ENCODE measurements at places on chromosomes 2 and 18.

DNA sequence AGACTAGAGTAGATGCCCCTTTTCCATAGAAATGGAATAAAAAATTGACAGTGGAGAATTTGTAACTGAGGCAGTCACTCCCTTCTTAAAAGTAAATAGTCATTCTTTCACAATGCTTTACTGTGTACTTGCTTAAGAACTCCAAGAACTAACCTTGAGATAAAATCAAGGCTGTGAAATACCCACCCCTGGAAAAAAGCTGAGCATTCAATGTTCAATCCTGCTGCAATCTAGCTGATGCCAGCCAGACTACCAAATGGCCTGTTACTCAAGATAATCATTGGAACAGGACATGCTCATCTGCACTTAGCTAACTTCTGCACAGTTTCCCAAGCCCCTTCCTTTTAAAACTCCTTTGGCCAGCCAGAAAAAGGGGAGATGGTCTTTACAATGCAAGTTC is 367.4 kb upstream of the GULP1 start:
- DNase-seq: no peak

GRCh38 chr2:177314194-177314593 is 49.7 kb upstream of the NFE2L2 start:
- no peak for DNase-seq

GRCh38 chr2:182521453-182522404 is 94.9 kb upstream of the PDE1A start:
- DNase-seq: no peak

- no peak for DNase-seq
Observed at GRCh38 chr2:191321861-191322662, 76.9 kb downstream of the MYO1B start.

DNA sequence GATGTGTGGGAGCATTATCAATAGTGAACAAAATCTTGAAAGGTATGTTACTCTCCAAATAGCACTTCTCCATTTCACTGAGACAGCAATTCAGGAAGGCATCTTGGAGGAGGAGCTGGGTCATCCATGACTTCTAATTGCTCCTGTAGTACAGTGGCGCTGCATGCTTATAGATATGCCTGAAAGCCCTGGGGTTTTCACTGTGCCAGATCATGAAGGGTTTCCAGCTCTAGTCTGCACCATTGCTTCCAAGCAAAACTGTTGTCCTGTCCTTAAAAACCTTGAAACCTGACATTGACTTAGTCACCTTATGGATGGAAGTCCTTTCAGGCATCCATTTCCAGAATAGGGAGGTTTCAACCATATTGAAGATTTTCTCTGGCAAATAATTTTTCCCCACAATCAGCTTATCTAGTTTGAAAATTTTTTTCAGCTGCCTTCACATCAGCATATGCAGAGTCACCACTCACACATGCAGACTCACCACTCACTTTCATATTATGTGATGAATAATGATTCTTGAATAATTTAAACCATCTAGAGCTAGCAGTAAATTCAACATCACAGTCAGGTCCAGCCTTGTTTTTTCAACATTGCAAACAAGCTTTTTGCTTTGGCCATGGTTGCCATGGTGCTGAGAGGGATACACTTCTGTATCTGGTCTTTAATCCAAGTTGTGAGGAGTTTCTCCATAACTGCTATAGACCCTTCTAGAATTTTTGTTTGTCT is 297.1 kb downstream of the CLIP4 start:
- no peak for DNase-seq

- no peak for DNase-seq
Observed at GRCh38 chr18:35164133-35164532, 76.7 kb upstream of the ZNF397 start.

DNA sequence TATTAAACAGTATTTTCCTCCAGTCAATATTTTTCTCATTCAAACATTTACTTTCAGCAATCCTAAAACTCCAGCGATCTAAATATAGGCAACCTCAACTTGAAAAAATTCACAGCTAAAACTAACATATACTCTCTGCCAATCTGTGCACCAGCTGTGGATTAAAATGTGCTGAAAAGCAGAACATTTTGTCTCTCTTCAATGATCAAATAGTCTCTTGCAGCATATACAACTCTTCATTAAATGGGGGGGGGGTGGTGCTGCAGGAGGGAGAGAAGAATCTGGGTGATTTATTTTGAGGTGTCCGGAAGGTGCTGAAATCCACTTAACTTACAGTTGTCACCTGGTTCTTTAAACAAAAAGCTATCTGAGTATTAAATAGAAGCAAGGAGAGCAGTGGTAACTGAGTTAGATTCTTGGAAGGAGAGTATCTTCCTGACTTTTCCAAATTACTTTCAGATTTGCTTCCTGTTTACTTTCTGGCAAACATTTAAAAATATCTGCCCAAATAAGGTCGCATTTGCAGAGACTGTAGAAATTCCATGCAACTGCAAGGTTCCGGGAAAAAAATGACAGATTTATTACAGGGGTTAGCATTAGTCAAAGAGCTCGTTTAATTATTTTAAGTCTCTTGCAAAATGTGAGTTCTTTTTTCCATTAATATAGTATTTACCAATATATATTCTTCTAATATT is 904.7 kb upstream of the ACVR2A start:
- no peak for DNase-seq

DNA sequence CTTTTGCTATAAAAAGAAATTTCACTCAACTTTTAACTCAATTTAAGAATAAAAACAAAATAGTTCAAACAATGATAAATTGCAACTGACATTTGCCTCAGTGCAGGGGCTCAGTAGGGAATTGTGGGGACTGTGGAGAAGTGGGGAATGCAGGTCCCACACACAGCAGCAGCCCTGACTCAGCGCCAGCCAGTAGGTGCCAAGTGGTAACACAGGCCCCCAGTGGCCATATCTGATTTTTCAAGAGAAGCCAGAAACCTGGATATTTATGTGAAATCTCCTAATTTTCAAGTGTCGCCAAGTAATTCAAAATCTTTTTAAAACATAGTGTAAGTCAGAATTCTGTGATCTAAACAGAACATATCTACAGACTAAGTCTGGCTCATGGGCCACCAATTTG is 186.3 kb downstream of the EN1 start:
- DNase-seq: no peak

- DNase-seq: no peak
Observed at GRCh38 chr2:69202327-69202726, 184.7 kb downstream of the GFPT1 start.

GRCh38 chr2:129205766-129206165 is 773.7 kb upstream of the RAB6C start:
- no peak for DNase-seq

DNA sequence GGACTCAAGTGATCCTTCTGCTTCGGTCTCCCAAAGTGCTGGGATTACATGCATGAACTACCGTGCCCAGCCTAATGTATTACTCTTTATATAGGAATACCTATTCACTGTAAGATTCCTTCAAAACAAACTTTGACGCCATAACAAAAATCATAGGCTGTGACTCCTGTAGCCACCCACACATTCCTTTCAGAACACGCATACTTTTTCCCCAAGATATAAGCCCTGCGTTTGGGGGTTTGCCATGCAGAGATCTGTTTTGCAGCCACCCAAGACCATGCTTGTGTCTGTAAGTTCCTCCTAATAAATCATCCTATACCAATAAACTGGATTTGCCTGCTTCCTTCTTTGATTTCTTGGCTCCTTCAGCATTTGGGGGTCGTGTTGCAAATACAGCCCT is 46.0 kb upstream of the STON1 start:
- DNase-seq: no peak

GRCh38 chr18:6449213-6449612 is 34.5 kb upstream of the L3MBTL4 start:
- no peak for DNase-seq

DNA sequence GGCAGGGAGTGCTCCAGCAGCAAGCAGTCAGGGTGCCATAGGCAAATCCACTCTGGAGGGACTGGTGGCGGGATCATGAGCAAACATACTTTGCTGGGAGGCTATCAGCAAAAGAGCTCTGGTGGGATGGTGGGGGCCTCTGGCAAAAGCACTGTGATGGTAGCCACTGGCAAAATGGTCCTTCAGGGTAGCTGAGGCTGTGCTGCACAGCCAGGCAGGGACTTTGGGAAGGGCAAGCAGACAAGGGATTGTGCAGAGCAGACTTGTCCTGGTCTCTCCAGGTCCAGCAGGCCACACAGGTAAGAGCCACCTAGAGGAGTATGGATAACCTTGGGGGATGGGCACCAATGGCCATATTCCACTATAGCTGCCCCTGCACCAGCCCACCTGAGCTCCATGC is 129.4 kb upstream of the OTOS start:
- no peak for DNase-seq

GRCh38 chr2:189681903-189682302 is 7.4 kb downstream of the ANKAR start:
- no peak for DNase-seq

DNA sequence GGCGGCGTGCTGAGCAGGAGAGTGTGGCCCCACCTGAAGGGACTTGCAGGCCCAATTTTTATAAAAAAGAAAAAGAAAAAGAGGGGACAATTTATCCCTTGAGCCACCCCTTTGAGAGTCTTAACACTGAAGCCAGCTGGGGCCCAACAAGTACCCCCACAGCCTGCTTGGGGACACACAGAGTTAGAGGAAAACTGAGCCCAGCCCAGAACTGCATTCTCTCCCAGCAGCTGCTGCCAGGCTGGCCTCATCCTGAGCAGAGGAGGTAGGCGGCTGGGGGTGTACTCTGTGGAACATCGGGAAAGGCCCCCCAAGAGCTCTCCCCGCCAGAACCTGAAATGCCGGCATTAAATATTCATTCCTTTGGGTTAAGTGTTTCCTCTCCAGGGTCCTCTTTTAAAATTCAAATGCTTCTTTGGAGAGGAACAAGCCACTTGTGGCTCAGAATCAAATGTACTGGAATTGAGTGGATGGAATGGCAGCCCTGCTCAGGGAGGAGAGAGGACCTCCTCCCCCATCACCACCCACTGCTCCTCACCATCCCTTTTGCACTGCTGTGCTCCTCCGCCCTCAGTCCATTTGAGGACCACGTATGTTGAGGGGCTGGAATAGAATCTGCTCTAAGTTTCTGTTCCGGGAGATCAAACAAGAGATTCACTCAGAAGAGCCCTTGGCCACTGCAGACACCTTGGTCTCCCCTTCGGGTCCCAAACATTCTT is 45.6 kb downstream of the C1QL2 start:
- DNase-seq: no peak

GRCh38 chr2:216804357-216805350 is 55.2 kb downstream of the TNP1 start:
- no peak for DNase-seq

DNA sequence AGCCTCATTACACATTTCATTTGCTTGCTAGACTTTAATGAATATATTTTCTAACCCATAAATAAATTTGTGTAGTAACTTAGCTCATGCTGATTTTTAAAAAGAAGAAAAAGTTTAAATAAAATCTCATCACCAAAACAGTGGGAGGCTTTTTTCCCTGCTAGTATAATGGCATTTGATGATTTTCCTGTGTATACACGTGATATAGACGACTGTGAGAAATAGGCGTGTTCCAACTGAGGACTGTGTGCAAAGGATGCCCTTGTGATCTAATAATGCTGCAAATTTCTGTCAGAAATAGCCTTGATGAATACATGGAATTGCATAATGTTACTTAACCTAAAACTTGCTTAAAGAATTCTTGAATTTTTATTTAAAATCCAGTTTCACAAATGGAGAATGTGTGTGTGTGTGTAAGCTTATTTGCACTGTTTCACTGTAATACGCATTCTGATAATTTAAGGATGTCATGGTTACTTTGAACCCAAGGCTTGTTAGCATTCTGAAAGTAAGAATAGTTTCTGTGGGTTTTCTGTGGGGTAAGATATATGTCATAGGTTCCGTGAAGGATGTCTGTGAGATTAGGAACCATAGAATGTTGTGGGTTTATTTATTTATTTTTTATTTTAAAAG is 178.0 kb downstream of the DLGAP1 start:
- DNase-seq: no peak

- no peak for DNase-seq
Observed at GRCh38 chr2:46967990-46968647, 52.5 kb upstream of the MCFD2 start.

GRCh38 chr18:59661891-59662701 is 35.1 kb downstream of the CCBE1 start:
- no peak for DNase-seq

GRCh38 chr2:239288951-239289511 is 111.8 kb downstream of the HDAC4 start:
- DNase-seq: no peak

DNA sequence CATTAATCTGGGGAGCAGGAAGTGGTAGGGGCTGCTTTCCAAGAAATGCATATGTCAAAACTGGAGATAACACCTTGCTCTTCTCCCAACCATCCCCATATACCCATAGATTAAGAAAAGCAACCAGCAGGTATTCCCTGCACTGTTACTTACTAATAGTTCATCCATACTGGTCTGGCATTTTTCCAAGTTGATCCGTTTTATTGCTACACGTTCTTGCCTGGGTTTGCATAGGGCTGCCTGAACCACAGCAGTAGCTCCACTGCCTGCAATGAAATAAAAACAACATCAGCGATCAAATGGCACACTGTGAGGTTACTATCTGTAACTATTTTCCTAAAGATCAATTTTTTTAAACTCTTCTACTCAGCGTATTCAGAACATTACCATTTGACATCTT is 65.6 kb downstream of the STK39 start:
- DNase-seq: no peak

DNA sequence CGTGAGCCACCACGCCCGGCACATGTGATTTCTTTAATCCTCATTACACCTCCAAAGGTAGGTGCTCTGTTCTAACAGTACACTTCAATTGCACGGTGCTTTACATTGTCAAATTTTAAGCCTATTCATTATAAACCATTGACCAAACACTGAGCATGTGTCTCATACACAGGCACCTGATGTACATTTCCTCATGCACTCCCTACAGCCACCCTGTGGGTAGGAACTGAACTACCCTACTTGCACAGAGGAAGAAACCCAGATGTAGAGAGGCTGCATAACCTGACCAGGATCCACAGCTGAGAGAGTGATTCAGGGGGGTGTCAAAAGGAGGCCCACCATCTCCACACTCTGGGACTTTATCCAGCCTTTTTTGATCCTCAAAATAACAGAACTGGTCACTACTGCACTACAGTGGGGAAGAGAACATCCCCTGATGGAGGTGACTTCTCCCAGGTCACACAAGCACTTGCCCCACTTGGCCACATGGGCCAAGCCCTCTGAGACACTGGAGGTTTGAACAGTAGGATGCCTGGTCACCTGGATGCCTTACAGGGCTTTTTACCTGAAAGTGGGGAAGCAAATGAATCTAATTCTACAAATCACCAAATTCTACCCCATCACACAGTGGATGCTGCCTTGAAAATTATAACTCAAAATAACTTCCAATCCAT is 6.9 kb upstream of the DPYSL5 start:
- no peak for DNase-seq

DNA sequence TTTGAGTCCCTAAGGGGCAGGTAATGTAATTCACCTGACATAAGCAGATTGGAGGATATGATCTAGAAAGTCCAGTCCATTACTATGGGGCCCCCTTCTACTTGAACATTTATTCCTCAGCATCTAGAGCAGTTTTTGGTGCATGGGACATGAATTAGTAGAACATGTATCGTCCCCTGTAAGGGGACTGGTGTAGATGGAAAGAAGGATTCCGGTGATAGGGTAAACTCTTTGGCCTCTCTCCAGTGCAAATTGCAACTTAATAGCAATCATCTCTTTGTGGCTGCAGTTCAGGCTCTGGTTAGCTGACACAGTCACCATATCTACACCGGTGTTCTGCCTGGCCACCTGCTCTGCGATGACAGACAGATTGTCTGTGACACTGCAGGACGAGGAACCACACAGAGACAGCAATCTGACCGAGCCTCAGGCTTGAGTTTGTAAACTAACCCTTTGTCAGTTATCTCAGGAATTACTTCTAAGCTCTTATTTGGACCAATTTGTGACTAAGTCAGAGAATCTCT is 6.4 kb upstream of the SLC8A1 start:
- DNase-seq: no peak

Measured in activated T-helper 1 cell treated with Interleukin-2 at 50 U/mL for 16 hours (primary cell).